ENCODE measurements at places on chromosomes 1 and 21.
A peak's percentile ranks its signal among the peaks of the same experiment; 100 is the strongest.

- DNase-seq, result no peak
Observed at GRCh38 chr1:159715855-159716254, 1.5 kb upstream of the CRP start.

DNA sequence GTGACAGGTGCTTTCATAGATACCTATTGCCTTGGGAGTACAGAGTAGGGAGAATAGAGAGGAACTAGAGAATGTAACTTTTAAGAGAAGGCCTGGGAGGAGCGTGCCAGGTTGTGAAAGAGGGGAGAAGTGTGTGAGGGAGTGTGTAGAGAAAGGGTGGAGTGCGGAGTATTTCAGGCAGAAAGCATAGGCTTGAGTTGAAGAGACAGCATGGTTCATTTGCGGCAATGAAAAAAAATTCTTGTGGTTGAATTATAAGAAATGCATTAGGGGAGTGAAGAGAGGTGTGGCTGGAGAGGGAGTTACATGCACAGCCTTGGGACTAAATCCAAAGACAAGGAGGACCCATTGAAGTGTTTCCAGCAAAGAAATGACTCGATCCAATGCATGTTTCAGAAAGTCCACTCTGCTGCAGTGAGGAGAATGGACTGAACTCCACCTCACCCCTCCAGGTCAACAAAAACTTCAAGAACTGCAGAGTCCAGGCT lies 81.7 kb upstream of the ADAM30 start:
- DNase-seq, result no peak

- no peak for DNase-seq
Observed at GRCh38 chr1:56745231-56745630, 74.0 kb downstream of the FYB2 start.

GRCh38 chr1:29975036-29975694 lies 738.8 kb downstream of the PTPRU start:
- peak; percentile 29 for DNase-seq

GRCh38 chr1:101781201-101781831 lies 215.4 kb downstream of the OLFM3 start:
- DNase-seq, result no peak

GRCh38 chr1:82762829-82763532 lies 962.2 kb downstream of the ADGRL2 start:
- DNase-seq, result no peak

DNA sequence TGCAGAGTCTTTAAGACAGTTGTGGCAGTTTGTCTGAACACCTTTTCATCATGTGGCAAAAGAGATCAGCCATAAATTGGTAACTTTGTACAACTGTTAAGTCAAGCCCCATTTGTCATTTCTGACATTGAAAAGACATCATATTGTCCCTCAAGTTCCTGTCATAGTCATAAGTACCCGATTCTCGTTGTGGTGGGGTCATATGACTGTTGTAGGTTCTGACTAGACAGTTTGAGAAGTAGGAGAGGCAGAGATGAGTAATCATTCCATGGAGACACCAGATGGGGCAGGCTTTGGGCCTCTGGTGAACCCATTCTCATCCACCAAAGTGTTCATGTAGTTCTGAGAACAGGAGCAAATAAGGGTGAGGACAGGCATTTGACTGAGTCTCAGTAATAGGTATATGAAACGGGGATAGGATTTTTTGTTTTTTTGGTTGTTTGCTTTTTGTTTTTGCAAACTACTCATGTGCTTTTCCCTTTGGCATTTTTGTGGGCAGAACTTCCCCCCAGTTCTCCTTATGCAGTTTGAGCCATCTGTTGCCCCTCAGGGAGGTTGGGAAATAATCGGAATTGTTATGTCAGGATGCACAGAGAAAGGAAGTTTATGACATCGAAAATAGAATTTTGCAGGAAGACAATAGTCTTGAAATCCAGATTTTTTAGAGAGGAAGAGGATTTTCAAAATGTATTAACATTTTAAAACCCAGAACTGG lies 86.9 kb upstream of the KCNE2 start:
- no peak for DNase-seq

DNA sequence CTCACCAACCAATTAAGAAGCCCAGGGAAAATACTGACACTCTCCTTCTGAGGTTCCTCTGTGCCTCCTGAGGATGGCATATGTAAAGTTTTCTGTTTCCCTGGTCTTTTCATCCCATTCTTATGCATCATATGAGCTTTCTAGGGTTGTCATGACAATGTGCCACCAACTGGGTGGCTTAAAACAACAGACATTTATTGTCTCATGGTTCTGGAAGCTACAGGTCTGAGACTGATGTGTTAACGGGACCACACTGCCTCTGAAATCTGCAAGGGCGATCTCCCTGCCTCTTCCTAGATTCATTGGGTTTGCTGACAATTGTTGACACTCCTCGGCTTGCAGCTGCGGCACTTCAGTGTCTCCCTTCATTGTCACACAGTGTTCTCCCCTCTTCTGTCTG lies 308.4 kb downstream of the RGS7 start:
- DNase-seq, result no peak

DNA sequence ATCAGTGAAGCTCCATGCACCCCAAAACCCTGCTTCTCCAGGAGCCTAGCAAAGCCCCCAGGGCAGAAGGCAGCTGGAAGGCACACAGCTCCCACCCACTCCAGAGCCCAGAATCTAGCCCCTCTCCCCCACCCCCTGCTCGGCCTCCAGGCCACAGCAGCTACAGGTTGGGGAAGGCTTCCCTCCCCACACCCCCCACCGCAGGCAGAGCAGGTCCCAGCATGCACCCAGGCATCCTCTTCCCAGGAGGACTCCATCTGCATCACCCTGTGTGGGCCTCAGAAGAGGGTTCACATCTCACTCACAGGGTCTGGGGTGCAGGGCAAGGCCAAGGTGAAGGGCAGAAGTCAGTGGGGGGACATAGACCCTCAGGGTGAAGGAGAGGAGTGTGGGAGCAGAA lies 719 bp downstream of the S100A14 start:
- DNase-seq, result no peak

DNA sequence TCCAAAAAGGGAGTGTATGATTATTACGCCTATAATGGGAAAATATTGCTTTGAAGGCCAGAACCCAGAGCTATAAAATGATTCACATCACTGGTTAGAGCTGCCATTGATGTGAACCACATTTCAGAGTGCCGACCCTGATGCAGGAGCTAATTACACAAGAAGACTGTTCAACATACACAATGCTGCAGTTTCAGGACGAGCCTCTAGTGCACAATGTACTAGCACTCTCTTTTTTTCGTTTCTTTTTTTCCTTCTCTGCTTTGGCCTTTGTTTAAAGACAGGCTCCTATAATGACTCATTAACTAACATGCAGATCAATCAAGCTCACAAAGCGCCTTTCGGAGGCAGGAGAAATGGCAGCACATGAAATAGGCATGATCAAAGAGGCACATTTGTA lies 66.0 kb upstream of the HMGB4 start:
- DNase-seq, result no peak

GRCh38 chr1:77900687-77901293 lies 12.4 kb downstream of the NEXN start:
- DNase-seq, result no peak

GRCh38 chr1:240607006-240607405 lies 4.9 kb downstream of the GREM2 start:
- DNase-seq, result no peak

DNA sequence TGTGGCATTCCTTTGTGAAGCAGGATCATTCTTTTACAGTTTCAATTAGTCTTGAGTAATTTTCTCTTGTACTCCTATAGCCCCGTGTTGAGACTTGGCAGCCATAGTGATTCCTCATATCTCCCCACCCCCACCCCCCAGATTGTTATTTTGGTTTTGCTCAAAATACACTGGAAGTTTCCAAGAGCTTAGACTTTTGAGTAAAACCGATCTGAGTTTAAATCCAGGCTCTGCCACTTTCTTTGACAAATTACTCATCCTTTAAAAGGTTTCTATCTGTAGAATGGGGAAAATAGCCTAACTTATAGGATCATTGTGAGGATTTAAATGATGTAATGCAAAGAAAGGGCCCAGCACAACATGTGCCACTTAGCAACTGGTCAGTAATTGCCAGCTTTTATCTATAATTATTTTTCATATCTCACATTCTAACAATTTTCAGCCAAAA lies 53.1 kb upstream of the RC3H1 start:
- DNase-seq, result no peak

DNA sequence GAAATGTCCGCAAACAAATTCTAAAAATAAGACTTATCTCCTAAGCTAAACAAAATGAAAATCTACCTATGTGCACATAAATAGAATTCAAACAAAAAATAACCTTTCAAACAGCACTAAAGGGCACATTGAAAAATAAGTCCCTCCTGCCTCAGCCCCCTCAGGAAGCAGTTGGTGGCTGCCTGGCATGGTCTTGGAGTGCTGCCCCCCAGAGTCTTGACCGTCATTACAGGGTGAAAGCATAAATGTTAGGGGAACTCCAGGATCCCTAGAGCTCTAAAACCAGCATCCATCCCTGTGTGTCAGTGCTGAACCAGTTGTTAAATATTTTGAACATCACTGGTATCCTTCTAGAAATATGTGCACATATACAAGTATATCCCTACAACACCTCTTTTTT lies 6.5 kb upstream of the NPL start:
- DNase-seq, result no peak

DNA sequence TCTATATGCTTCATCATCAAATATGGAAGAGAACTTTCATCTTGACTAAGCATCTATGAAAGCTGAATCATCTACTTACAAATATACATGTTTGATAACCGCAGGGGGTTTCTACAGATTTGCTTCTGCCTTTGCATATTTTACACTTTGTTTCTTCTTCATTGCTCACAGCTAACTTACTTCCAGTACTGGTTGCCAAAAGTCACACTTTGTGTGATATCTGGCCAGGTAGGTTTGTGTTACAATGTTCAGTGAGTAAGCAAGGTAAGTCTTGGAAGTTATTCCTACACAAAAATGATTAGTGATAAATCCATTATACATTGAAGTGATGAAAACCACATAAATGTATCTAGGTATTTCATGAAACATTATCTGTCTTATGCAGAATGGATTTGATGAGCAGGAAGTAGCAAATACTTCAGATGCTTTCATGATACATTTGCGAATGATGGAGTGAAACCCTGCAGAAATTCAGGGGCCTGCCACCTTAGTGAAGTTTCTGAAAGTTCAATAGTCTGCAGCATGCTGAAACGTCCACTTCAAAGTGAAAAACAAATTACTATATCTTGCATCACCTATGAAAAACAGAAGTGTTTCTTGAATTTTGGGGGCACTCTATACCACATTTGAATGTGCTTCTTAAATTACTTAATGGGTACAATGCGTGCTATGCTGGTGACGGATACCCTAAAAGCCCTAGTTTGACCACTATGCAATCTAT lies 187.3 kb downstream of the ATP6V1G3 start:
- DNase-seq, result no peak

DNA sequence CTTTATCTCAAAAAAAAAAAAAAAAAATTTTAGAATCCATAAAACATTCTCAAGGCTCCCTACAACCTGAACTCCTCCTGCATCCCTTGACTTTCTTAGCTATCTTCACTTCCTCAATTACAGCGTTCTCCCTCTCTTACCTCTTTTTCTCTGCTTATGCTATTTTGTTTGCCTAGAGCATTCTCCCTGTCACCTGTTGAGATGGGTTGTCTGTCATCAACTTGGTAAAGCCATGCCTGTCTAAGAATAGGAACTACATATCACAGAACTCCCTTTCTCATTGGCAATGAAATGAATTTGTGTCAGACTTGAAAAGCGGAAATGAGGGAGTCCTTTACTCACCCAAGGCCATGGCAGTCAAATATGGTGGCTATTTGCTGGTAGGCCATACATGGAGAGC lies 129.6 kb upstream of the CACHD1 start:
- DNase-seq, result no peak

GRCh38 chr1:20276485-20277159 lies 14.1 kb upstream of the VWA5B1 start:
- no peak for DNase-seq

DNA sequence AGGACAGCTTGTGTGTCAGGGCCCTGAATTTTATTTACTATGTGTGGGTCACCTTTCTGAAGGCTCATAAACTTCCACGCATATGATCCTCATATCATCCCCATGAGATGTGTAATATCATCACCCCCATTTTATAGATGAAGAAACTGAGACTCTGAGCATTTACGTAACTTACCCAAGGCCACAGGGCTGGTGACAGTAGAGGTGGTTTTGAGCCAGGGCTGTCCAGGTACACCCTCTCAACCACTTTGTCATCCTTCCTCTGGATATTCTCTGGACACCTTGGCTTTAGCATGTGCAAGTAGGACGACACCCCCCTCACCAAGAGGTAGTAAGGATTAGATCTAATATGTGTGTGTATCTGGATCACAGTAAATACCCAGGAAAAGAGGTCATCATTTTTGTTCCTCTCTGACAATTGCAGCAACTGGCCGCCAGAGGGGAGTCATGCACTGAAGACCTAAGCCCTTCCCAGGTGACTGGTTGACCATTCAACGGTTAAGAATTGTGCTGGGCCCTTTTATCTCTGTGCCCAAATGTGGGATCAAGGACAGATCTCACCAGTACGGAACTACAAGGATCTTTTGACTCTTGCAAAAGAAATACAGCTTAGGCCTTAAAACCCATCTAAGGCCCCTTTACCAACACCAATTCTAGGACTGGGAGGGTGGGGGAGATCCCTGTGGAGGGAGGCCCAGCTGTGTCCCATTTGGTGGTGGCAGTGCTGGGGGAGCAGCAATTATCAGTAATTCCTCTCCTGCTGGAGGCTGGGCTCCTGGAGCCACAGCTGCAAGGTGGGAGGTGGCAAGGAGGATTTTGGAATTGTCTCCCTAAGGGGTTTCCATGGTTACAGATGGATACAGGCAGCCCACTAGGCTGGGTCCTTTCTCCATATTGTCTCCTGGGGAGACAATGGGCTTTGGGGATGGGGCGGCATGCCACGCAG lies 13.7 kb upstream of the E2F2 start:
- DNase-seq, result peak; percentile 84

DNA sequence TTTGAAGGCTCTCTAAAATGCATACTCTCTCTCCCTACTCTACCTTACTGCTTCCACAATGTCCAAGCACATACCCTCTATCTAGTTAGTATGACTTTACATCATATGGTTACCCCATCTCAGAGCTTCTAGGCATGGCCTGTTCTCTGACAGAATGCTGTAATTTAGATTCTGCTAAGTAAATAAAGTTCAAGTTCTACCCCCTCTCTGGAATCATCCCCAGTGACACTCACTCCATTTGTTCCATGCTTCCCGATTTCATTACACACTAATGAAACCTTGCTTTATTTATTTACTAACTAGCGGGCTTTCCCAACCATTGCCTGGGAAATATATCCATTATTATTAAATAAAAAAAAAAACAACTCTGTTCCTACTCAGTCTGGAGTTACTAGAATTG lies 7.3 kb downstream of the CRYZL1 start:
- DNase-seq, result no peak

- no peak for DNase-seq
Observed at GRCh38 chr1:18413541-18414305, 67.0 kb upstream of the KLHDC7A start.

- no peak for DNase-seq
Observed at GRCh38 chr1:150971583-150972416, 2.8 kb downstream of the CERS2 start.
